Stimulated activated CD4-positive, alpha-beta T cell treated with anti-CD3 and anti-CD28 coated beads, Interleukin-1b, Interleukin-23, amount 100 ng/mL, for 1 hour (primary cell): ENCODE measurements at places on chromosomes 12 and 14.

- DNase-seq = no peak
Observed at GRCh38 chr12:27515671-27516070, 8.3 kb upstream of the PPFIBP1 start.

GRCh38 chr12:122421821-122422729 lies at the start of gene CLIP1:
CLIP1 (minus strand) TSS chr12:122422669; CDS start chr12:122380452, 42,217 bp downstream.
- DNase-seq = no peak

- no peak for DNase-seq
Observed at GRCh38 chr14:91154851-91155625, 41.2 kb downstream of the DGLUCY start.

DNA sequence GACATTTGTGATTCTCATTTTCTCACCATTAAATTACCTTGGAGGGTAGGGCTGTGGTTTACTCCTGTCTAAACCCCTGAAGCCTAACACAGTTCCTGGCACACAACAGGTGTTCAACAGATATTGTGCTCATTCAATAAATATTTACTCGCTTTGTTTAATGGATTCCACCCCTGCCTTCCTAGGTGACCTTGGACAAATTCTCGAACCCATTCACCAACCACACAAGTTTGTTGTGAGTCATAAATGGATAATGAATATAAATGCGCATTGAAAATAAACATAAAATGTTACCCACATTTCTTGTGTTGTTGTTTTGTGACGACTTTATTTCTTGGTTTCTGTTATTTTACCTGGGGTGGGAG lies 362 bp upstream of the TSFM start:
- no peak for DNase-seq

- DNase-seq = no peak
Observed at GRCh38 chr12:60666895-60667294, 1071.1 kb downstream of the SLC16A7 start.

- DNase-seq = no peak
Observed at GRCh38 chr14:98961191-98961590, 310.8 kb downstream of the BCL11B start.

DNA sequence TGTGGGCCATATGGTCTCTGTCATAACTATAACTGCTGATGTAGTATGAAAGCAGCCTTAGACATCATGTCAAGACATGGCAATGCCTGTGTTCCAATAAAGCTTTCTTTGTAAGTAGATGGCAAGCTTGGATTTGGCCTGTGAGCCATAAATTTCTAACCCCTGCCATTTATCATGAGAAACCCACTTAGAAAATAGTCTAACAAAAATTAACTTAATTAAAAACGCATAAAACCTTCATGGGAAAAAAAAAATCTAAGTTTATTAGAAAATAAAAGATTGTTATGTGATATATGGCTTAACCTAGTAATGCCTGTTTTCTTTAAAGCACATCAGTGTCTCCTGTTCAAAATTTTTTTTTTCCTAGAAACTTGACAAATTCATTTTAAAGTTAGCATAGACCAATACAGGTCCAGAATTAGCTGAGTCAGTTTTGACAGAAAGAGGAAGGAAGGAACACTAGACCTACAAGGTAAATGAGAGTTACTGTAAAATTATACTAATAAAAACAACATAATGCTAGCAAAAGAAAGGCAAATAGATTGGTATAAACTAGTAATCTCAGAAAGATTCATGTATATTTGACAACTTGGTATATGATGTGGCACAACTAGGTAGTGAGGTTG lies 68.2 kb downstream of the USP15 start:
- DNase-seq = no peak

GRCh38 chr14:37791384-37792036 lies 196.1 kb downstream of the TTC6 start:
- no peak for DNase-seq

DNA sequence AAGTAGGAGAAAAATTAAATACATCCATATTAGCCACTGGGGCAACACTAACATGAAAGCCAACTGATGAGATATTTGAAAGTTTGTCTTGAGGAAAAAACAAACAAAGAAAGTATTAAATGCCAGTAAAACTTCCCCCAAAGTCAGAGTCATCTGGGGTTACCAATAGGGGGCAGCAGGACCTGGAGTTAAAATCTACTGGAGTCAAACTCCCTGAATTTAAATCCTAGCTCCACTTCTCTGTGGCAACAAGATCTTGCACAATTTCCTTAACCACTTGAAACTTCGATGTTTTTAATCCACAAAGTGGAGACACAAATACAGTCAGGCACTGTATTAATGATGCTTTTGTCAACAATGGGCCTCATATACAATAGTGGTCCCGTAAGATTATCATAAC lies 14.4 kb downstream of the PLEKHG7 start:
- no peak for DNase-seq

GRCh38 chr12:68675101-68675842 lies 11.5 kb upstream of the NUP107 start:
- peak; percentile 28 for DNase-seq

DNA sequence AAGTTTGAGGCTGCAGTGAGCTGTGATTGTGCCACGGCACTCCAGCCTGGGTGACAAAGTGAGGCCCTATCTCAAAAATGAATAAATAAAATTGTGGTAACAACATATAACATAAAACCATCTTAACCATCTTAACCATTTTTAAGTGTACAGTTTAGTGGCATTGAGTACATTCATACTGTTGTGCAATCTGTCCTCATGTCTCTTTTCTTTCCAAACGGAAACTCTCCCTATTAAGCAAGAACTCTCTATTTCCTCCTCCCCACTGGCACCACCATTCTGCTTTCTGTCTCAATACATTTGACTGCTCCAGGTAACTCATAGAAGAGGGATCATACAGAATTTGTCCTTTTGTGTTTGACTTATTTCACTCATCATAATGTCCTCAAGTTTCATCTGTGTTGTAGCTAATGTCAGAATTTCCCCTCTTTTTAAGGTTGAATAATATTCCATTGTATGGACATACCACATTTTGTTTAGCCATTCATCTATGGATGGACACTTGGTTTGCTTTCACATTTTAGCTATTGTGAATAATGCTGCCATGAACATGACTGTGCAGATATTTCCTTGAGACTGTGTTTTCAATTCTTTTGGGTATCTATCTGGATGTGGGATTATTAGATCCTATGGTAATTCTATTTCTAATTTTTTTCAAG lies 4.4 kb upstream of the MARK3 start:
- DNase-seq = no peak

DNA sequence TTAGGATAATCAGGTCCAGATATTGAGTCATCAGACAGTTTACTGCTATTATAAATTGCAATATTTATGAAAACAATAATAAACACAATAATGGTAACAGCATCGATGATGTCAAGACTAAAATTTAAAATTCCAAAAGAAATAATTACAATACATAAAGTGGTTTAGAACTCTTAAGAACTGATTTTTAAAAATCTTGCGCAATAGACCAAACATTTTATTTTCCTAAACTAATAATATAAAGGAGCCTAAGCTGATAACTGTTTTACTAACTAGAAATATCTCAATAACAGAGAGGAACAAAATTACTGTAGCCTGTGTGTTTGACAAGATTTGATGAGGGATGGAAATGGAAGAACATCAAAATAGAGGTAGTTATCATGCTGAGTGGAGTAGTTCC lies 93.9 kb upstream of the TRHDE start:
- DNase-seq = no peak

- DNase-seq = peak; percentile 46
Observed at GRCh38 chr12:123905319-123905925, 67.2 kb downstream of the CCDC92 start.

GRCh38 chr12:111066744-111067437 lies 146.5 kb upstream of the MYL2 start:
- no peak for DNase-seq

GRCh38 chr14:103140316-103141109 lies 17.3 kb downstream of the TNFAIP2 start:
- DNase-seq = no peak

DNA sequence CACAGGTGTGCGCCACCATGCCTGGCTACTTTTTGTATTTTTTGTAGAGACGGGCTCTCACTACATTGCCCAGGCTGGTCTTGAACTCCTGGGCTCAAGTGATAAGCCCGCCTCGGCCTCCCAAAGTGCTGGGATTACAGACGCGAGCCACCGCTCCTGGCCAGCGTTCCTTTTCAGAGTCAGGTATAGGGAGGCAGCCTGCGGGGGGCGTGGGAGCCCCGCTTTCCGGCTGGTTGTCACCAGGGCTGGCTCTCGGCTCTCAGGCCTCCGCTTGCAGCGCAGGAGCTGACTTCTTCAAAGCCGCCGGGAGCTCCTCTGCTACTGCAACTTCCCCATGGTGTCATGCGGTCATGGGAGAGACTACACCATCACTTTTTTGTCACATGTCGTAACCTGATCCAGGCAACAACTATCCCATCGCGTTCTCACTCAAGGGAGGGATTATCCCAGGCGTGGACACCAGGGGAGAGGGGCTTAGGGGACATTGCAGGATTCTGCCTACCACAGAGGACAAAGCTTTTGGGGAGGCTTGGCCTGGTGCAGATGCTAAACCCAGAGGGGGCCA lies 129.4 kb downstream of the SCARB1 start:
- no peak for DNase-seq

DNA sequence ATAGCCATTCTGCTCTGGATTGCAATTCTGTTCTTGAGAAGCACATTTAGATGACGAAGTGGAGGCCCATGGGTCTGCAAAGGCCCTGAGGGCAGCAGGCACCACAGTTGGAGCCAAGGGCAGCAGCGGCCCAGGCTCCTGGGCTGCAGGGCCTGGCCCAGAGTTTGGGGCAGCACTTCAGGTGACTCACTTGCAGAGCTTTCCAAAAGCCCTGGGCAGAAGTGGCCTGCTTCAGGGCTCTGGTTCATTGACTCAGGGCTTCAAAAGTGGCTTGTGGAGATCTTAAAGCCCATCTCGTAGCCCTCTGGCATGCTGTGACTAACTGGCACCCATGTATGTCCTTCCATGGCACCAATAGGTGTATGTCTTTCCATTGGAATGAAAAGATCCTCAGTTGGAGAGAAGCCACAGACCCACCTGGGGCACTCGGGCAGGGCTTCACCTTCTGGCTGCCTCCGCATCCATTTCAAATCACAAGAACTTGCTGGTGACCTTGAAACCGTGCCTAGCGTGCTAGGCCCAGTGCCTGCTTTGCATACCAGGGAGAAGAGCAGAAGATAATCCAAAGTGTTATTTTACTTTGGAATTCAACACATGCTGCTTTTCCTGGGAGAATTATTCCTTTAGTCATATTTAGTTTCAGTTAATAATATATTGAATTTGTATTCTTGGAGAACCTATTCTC lies 106.7 kb downstream of the PRMT8 start:
- DNase-seq = no peak

DNA sequence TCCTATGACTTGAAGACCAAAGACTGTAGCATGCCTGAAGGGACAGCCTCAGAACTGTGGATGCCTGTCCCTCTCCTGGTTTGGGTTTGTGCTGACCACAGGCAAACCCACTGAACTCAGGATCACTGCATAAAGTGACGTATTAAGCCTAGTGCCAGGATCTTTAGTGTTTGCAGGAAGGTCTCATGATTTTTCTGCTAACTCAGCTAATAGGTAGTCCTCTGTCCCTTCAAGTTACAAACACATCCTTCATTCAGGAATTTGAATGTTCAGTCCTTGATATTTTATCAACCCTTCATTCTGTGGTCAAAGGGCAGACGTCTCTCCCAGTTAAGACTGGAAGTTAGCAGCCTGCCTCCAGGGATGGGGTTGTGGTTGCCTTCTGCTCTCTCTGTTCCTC lies 10.3 kb upstream of the OAS3 start:
- DNase-seq = no peak

- no peak for DNase-seq
Observed at GRCh38 chr14:99233222-99234035, 38.6 kb downstream of the BCL11B start.

DNA sequence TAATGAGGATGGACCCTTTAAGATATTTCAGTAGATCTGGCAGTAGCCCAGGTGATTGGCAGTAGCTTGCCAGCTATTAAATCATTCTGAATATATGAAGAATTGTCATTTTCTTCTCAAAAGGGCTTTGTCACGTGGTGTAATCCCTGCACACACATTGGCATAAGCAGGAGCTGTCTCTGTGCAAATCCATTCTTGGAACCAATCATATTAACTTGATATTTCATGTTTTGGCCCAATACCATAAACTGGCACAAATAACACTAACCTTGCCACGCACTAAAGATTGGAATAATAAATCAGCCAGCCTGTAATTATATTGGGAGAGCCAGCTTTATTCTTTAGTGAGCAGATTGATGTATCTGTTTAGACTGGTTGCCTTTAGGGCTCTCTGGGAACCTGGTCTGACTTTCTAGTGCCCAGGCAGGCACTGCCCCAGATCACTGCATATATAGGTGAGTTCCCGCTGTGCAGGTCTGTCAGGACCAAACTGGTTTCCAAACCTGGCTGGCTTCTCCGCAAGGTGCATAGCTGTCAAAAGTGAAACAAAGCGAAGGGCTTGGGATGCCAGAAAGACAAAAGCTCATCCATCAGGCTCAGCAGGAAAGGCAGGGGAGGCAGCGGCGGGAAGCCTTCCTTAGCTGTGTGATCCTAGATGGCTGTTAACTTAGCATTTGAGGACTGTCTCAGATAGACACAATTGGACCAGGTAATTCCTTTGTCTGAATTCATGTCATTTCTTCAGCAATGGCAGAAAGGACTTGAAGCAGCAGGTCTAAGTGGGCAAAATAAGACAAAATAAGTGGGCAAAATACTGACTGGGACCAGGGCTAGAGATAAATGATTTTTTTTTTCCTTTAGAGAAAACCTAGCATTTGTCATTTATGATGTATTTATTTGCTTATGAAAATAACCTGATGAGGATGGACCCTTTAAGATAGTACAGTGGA lies 128.8 kb upstream of the DYRK2 start:
- no peak for DNase-seq

DNA sequence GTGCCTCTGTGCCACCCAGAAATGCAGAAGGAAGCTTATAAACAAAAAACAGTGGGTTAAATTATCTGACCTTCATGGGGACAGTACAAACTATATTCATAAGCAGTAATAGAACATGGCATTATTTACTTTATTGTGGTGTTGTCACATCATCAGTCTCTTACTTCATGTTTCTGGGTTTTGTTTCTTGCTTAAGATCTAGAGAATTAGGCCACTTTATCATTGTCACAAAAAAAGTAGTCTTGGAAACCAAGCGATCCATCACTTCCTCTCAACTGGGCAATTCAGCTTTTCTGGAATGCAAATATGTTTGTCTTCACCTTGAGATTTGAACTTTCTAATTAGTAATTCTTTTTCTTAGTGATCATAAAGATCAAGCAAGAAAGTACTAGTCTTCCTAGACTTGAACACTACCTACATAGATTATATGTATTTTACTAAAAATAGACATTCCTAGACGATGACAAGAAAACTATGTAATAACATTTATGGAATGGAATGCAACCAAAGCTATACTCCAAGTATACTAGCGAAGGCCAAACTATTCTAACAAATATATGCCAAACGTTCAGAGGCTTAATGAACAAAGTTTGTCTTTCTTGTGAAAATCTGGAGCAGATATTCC lies 363.4 kb downstream of the DAD1 start:
- DNase-seq = no peak

- no peak for DNase-seq
Observed at GRCh38 chr14:71415404-71415690, 508.1 kb downstream of the PCNX1 start.

DNA sequence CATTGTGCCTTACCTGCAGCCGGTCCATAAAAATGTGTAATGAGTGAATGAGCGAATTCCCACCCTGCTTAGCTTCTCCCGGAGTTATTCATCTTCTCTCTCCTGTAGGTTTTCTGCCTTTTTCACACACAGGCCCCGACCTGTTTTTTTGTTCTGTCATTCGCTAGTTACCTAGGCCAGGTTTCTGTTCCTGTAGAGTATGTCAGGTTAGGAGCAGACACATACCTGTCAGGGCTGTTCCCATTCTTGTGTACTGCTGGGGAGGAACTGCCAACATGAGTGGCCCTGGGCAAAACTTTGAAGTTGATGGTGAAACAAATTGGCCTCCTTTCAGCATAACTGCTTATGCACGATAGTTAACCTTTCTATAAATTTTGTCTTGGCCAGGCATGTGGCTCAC lies 140.1 kb downstream of the SYNE2 start:
- DNase-seq = no peak
